ENCODE measurements at places on chromosomes 3 and 15.

DNA sequence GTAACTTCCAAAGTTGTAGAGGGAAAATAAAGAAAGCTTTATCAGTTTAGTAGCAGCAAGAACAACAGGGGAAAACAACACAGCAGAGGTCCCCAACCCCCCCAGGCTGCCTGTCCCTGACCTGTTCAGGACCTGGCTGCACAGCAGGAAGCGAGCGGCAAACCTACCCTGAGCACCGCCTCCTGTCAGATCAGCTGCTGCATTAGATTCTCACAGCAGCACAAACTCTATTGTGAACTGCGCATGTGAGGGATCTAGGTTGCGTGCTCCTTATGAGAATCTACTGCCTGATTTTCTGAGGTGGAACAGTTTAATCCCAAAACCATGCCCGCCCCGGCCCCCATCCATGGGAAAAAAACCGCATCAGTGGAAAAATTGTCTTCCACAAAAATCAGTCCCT, 40.3 kb downstream of the USP50 start:
- DNase-seq, result peak; percentile 6

DNA sequence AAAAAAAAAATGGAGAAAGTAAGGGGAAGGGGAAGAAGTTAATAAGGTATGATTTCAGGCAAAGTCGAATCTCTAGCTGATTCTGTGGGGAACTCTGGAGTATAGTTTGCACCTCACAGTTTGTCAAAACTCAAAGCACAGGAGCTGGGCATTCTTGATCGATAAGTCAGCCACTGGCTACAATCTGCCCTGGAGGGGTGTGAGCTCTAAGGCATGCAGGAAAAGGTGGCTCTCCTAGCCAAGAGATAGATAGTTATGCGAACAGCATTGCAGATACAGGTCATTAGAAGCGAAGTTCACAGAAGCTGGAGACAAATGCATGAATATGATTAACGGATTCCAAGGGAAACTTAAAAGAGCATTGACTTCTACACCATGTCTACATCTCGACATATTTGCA, 952.6 kb downstream of the AGBL1 start:
- DNase-seq, result no peak

- no peak for DNase-seq
Measured at GRCh38 chr15:75112848-75113492, 88.7 kb upstream of the C15orf39 start.

- DNase-seq, result no peak
Measured at GRCh38 chr15:95017666-95018328, 786.4 kb downstream of the MCTP2 start.

DNA sequence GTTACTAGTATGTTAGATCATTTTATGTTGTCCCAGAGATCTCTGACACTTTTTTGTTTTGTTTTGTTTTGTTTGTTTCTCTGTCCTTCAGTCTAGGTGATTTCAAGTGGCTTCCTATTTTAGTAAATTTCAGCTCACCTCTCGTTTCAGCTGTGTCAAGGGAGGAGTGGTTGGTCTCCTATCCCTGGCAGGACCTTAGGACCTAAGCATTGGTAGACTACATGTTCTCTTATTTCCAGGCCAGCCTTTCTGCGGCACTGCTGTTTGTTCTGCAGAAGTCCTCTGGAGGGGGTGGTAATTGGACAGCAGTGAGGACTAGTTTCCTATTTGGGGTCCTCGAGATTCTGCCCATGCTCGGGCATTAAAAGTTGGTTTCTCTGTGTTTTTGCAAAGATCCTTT, 31.8 kb downstream of the MGA start:
- no peak for DNase-seq

- no peak for DNase-seq
Measured at GRCh38 chr3:30344288-30344687, 262.1 kb upstream of the TGFBR2 start.

DNA sequence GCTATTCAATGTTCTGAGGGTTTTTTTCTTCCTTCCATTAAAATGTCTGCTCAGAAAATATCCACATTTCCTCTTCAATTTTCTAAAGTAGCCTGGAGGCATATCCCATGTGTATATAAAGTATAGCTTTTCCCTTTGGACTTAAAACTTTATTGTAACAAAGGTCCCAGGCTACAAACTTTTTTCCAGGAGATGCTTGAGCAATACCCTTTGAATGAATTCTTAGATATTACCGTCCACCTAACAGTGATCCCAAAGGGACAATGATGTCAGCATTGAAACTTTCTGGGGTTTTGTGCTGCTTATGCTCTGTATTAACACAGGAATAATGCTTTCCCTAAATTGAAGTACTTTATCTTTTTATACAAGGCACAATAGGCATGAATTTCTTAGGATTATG, 525.2 kb downstream of the CADM2 start:
- no peak for DNase-seq

DNA sequence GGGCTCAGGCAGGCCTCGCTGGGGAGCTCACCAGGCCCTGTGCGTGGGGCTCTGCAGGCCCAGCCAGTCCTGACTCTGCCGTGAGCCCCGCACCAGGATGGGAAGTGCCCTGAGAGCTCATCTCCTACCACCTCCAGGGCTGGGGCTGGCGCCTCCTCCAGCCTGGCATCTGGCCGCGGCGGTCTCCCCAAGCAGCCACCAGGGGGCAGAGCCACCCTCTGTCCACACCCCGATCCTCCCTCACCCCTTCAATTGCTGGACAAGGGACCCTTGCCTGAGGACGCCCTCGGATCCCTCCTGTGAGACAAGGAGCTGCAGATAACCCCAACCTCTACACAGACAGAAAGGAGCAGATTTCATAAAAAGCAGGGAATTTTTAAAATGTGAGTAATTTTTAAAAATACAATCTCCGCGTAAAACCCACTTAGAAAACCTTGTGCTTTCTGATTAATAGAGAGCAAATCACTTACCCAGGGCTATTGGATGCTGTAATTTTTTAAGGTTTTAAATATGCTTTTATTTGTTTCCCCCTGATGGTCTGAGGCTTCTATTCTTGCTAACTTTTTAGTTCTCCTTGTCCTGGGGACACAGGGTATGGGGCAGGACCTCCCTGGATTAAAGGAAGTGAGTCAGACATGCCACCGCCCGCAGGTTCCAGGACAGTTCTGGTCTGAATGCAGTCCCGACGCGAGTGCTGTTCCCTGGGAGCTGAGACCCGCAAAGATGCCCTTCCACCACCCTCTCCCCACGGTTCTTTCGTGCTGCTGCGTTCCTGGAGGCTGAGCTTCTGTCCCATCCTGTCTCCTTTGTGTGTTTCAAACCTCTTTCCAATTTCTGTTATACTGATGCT, 52.3 kb upstream of the CHRNA7 start:
- DNase-seq, result no peak

DNA sequence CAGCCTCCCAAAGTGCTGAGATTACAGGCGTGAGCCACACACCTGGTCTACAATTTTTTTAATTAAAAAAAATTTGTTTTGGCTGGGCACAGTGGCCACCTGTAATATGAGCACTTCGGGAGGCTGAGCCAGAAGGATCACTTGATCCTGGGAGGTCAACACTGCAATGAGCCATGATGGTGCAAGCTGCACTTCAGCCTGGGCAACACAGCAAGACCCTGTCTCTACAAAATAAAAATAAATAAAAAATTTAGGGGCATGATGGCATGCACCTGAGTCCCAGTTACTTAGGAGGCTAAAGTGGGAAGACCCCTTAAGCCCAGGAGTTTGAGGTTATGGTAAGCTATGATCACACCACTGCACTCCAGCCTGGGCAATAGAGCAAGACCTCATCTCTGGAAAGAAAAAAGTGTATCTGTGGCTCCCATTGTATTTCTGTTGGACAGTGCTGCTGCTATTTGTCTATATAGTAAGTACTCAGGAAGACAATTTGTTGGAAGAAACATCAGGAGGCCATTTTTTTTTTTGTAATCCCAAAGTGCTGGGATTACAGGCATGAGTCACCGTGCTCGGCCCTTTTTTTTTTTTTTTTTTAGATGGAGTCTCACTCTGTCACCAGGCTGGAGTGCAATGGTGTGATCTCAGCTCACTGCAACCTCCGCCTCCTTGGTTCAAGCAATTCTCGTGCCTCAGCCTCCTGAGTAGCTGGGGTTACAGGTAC, 27.5 kb upstream of the SH3BP5 start:
- DNase-seq, result peak; percentile 36

- peak; percentile 26 for DNase-seq
Measured at GRCh38 chr15:83475551-83475950, 28.4 kb downstream of the SH3GL3 start.

GRCh38 chr15:32972686-32973085, 221.8 kb downstream of the FMN1 start:
- no peak for DNase-seq

- DNase-seq, result peak; percentile 60
Measured at GRCh38 chr3:12307136-12307535, 18.3 kb downstream of the PPARG start.

- DNase-seq, result no peak
Measured at GRCh38 chr3:65871305-65872141, 167.2 kb downstream of the MAGI1 start.

DNA sequence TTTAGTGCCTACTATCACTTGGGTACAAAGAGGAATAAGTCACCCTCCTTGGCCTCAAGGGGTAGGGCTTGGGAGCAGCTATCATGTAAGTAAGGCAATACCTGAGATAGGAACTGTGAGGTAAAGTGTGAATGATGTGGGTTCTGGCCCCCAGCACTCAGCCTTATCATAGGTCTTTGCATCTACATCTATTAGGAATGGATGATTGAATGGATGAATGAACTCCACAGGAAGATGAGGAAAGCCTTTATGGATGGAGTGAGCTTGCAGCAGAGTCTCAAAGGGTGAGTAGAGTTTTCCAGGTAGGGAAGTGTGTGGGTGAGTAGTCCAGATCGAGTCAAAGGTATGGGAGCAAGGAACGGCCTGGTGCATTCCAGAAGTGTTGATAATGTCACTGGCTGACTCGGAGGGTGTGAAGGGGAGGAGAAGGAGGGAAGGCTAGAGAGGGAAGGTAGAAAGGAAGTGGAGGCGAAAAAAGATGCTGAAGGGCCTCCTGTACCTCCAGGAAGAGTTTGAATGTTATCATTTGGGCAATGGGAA, 13.1 kb upstream of the ABHD2 start:
- DNase-seq, result no peak

DNA sequence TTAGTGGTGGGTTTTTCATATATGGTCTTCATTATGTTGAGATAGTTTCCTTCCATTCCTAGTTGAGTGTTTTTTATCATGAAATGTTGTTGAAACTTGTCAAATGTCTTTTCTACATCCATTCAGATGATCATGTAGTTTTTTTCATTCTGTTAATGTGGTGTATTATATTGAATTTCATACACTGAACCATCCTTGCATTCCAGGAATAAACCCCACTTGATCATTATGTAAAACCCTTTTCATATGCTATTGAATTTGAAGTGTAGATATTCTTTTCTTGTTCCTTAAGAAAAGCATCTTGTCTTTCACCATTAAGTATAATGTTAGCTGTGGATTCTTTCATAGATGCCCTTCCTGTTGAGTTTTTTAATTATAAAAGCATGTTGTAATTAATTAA, 42.9 kb downstream of the PIAS1 start:
- DNase-seq, result no peak

DNA sequence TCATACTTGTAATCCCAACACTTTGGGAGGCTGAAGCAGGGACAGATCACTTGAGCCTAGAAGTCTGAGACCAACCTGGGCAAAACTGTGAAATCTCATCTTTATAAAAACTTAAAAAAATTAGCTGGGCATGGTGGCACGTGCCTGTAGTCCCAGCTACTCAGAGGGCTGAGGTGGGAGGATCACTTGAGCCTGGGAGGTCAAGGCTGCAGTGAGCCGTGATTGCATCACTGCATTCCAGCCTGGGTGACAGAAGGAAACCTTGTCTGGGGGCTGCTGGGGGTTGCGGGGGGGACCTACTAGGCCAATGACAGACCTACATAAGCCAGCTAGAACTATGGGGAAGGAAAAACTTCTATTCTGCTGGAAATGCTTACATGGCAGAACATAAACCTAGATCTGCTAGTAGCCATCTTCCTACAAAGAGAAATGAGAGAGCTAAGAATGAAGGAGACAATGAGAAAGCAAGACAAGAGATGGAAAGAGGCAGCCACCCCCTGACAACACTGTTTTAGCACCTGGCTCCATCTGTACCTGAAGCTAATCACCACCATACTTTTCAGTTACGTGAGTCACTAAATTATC, 23.9 kb downstream of the FOXP1 start:
- no peak for DNase-seq
